ENCODE measurements at places on chromosomes 1 and 21.

DNA sequence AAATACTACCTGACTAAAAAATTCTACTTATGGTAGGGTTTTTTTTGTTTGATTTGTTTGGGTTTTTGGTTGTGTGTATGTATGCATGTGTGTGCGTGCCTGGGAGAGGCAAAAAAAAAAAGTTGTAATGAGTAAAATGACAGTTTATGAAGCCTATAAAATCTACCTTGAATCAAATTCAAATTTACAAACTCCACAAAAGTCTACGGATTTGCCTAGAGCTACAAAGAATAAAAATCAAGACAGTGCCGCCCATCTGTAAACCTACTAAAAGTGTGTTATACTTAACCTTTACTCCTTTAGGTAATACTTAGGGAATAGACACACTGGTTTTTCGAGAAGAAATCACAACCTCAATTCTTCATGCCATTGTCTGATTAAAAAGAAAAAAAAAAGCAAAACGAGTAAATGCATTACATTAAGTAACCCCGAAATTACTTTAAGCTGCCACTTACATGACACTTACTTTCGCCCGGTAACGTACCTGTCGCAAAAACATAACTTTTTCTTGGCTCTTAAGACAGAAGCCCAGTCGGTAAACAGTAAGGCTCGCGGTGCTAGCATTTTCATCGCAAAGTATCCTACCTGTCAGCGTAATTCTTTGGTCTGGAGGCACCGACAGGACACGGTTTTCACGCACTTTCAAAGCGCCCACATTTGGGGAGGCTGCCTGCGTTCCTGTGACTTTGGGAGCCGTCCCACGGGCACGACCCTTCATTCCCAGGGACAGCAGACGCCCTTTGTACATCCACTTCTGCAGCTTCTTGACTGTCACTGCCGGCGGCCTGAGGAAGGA lies 951 bp downstream of the SYDE2 start:
- no peak for DNase-seq

DNA sequence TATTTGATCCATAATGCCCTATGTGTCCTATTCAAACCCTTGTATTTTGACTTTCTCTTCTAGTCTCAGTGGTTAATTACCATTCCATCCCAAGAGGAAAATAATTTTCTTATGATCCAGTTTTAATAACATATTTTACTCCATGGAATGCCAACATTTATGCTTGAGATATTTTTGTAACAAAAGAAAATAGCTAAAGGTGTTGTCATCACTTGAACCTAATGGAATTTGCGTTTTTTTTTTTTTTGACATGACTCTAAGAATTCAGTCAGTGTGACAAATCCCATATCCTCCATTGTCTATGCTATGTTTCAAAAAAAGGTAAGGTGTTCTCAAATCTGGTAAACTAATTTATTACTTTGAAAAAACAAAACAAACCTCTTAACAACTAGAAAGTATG lies 324.1 kb upstream of the ADAMTS5 start:
- DNase-seq: no peak

GRCh38 chr1:67626090-67626860 lies 58.7 kb upstream of the GADD45A start:
- DNase-seq: no peak

DNA sequence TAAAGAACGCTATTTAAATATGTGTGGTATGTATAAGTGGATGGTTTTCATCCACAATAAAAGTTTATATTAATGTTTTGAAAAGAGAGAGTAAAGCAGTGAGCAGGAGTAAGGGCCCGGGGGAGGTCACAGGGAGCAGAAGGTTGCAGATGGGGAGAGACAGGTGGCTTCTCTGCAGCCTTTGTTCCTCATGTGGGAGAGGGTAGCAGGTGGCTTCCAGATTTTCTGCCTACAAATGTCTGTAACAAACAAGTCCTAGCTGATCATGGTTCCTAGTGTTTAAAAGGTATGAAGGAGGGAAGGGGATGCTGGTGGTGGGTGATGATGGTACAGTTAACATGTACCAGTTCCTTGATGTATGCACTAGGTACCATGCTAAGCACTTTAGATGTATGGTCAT lies 18.8 kb downstream of the QSOX1 start:
- DNase-seq: no peak

DNA sequence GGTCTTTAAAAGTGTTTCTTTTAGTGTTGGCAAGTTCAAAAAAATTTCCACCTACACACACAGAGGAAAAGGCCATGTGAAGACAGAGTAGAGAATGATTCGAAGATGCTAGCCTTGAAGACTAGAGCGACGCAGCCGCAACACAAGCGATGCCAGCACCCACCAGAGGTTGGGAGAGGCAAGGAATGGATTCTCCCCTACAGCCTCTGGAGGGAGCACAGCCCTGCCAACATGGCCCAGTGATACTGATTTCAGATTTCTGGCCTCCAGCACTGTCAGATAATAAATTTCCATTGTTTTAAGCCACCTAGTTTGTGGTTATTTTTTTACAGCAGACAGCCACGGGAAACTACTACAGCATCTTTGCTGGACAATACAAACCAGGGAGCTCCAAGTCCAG lies 6.9 kb upstream of the ADAR start:
- no peak for DNase-seq

- no peak for DNase-seq
Observed at GRCh38 chr1:89999208-89999607, 4.3 kb downstream of the ZNF326 start.

GRCh38 chr1:158019171-158019868 lies 25.9 kb downstream of the KIRREL1 start:
- DNase-seq: no peak

DNA sequence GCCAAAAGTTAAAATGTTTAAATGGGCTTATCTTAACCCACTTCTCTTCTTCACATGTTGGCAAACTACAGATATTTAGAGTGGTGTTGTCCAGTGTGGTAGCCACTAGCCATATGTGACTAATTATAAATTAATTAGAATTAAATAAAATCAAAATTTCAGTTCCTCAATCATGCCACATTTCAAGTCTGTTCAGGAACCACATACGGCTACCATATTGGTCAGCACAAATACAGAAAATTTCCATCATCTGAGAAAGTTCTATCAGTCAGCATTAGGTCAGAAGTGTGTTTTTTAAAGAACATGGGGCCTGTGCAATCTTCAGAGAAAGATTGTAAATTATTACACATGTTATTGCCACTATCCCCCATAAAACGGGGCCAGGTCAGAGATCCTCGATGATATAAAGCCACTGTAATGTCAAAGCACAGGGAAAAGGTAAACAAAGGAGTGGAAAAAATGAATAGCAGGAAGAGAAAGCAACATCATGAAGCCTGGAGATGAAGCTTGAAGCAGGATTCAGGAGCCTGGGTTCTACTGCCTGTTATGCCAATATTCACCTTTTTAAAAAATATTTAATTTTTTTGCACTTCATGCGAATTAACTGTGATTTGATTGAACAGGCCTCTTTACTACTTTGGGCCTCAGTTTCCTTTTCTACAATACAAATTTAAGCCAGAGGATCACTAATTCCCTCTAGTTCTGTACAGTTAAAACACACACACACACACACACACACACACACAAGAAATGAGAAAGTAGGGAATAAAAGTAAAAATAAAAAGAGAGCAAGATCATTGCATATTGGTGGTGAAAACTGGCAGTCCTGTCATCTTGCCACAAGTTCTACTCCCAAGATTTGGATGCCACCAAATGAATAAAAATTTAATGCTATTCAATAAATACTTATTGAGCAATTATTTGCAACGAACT lies 2.3 kb downstream of the RSBN1 start:
- DNase-seq: no peak

GRCh38 chr1:245788269-245788668 lies 633.5 kb downstream of the KIF26B start:
- DNase-seq: no peak

- no peak for DNase-seq
Observed at GRCh38 chr1:227427411-227427810, 109.1 kb upstream of the CDC42BPA start.

- DNase-seq: no peak
Observed at GRCh38 chr1:72847651-72848050, 565.3 kb upstream of the NEGR1 start.

DNA sequence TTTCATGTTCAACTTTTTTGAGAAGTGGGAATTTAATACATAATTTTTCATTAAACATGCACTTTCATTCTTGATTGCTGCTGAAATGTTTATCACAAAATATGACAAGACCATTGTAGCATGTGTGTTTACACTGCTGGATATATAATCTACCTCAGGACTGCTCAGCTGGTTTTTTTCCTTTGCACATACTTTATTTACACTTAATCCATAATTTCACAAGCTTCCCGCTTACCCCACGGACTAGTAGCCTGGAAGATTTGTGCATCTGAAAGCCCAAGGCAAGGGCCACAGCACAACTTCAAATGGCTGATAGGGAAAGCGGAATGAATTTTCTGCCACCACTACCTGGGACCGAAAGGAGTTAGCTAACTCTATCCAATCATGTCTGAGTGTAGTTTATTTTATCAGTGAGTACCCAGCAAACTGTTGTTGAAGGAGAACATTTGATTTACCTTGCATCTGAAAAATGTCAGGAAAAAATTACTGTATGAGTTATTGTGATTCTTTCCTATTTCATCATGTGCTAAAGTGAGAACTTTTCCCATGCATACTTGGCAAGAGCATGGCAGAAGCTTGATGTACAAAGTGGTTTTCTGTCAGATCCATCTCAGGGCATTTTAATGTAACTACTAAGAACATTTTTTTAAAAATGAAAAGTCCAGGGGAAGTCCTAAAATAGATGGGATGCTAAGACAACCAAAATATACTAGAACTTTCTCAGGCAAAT lies 558.2 kb upstream of the USP24 start:
- DNase-seq: no peak

GRCh38 chr1:54002544-54003248 lies 15.3 kb downstream of the LDLRAD1 start:
- DNase-seq: no peak

- no peak for DNase-seq
Observed at GRCh38 chr1:40266786-40267535, 8.9 kb downstream of the ZMPSTE24 start.

- no peak for DNase-seq
Observed at GRCh38 chr1:64243757-64244080, 40.3 kb downstream of the UBE2U start.

- DNase-seq: no peak
Observed at GRCh38 chr1:212593821-212594251, 14.7 kb upstream of the ATF3 start.

GRCh38 chr21:31221043-31221442 lies 123.0 kb downstream of the TIAM1 start:
- no peak for DNase-seq

- DNase-seq: no peak
Observed at GRCh38 chr21:46005081-46005480, 23.5 kb downstream of the COL6A1 start.

DNA sequence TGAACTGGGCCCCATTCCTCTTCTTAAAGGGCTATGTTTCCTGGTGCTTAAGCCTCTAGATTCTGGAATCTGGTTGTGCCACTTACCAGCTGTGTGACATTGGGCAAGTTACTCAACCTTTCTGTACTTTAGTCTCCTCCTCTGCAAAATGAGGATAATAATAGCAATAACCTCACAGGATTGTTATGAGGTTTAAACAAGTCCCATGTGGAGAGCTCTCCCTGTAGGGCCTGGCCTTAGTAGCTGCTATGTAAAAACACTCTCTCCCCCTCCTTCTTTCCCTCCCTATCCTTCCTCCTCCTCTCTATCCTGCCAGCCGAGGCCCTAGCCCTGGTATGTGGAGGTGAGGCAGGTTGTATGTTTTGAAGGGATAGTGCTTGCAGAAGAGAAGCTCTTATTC lies 8.2 kb upstream of the PEAR1 start:
- DNase-seq: no peak

DNA sequence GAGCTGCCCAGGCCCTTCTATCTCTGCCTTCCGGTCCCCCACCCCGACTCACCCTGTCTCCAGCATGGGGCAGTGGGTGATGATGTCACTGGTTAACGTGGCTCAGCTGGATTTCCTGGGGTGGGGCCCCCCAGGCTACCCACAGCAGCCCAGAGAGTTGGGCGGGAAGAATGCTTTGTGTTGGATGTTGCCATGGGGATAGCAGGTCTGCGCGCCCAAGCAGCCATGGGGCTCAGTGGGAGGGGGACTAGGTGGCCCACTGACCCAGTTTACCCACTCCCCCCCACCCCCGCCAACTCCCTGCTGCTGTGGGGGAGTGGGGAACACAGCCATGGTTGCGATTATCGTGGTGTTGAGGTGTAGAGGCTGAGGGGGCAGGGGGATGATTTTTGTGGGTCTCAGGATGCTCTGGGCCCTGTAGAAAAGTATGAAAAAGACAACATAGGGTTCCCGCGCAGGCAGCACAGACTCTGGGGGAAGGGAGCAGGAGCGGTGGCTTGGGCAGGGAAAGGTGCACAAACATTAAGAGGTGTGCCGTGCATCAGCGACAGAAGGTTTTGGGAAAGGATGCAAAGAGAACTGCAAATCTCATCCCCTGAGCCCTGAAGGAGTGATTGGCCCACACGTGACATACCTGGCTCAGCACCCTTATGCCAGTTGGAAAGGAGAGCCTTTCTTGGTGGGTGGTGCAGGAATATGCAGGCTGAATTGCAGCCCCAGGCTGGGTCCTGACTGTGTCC lies 8.5 kb downstream of the CELSR2 start:
- DNase-seq: no peak

GRCh38 chr1:226548256-226549093 lies at the start of gene STUM:
Gene STUM, plus strand, starts transcription at chr1:226548764. Its CDS starts 141 bp downstream, at chr1:226548905.
- no peak for DNase-seq

GRCh38 chr1:204579681-204580080 lies 63.5 kb downstream of the MDM4 start:
- no peak for DNase-seq

GRCh38 chr1:162236201-162236600 lies 140.5 kb downstream of the SPATA46 start:
- no peak for DNase-seq

Data from dorsolateral prefrontal cortex (tissue), 122 donors.